ENCODE measurements at places on chromosomes 4 and X.

DNA sequence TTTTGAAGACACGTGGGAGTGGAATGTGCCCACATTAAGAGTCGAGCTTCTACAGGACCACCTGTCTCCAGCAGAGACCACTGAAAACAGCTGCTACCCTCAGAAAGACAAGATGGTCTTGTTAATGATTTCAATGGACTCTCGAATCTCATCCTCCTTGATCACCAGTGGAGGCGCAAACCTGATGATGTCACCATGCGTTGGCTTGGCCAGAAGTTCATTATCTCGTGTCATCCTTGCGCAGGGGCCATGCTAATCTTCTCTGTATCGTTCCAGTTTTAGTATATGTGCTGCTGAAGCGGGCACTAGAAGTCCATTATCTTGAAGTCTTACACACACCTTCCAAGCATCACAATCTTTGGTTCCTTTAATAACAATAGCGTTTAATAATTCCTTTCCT, 23.3 kb downstream of the SPACA5B start:
- no peak for DNase-seq

DNA sequence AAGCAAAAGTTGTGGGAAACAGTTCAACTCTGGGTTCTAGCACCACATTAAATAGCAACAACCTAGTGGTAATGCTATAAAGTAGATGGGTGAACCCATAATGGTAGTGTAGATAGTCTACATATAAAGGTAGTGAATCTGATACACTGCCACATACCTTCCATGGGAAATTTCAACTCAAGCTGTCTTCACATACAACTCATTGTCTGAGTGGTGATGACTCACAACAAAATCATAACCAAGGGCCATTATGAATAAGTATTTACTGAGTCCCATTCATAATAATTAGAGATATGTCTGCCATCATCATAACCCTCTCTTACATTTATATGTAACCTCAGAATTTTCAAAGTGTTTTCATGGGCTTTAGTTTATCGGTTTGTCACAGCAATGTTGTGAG, 34.8 kb downstream of the EGF start:
- DNase-seq, result no peak

GRCh38 chrX:132090403-132091159, 37.2 kb downstream of the FRMD7 start:
- DNase-seq, result no peak

GRCh38 chrX:47564438-47565085, 3.6 kb downstream of the ARAF start:
- no peak for DNase-seq

DNA sequence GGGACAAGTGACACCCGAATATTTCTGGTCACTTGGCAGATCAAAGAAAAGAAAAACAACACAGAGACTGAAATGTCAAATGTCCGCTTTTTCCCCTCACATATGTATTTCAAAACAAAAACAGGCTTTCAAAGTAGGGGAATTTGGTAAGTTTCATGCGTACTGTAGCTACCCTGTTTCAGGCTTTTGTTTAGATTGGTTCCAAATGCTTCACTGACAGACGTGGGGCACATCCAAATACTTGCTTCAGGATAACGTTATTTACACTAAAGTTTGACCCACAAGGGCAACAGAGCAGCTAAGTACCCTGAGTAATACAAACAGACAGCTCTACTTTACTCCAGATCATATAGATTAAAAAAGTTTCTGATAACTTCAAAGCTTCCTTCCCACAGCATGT, 804.5 kb upstream of the POU3F4 start:
- DNase-seq, result no peak

GRCh38 chr4:140635606-140636005, 66.8 kb upstream of the UCP1 start:
- DNase-seq, result no peak

GRCh38 chr4:163201358-163201757, 34.7 kb upstream of the NAF1 start:
- no peak for DNase-seq

DNA sequence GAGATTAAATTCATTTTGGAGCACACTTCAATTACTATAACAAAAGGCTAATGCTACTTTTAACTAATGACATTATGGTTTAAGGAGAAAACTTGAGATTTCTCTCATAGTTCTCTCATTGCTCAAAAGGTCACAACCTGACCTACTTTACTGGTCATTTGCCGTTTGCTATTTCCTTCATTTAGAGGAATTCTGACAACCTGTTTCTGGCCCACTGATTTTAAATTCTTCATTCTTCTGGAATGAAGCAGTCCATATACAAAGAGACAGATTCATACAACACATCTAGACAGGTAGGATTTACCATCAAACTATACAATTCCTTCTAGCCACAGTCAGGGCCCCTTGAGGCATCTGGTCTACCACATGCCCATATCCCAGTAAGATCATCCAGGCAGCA, 14.2 kb downstream of the RNF150 start:
- no peak for DNase-seq

DNA sequence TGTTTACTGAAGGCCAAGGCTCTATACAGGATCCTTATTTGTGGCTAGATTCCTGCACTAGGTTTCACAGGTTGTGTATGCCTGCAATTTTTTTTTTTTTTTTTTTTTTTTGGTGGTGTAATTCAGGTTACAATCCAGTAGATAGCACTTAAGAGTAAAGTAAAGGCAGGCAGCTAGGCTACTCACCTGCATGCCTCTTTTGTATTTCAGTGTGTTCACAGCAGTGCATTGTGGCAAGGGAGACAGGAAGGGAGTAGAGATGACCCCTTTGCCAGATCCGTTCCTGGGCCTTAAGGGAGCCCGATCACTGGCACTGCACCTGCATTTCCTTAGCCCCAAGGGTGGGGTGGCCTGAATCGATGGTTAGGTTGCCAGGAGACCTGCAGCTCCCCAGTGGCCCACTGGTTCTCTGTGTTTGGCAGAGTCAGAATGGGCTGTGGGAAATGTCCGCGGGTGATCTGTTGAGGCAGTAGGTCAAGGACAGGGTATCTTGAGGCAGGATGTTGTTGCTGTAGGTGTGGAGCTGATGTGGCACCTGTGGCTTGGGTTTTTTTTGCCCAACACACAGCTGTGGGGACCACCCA, 374.9 kb upstream of the AADAT start:
- DNase-seq, result no peak

- no peak for DNase-seq
Observed at GRCh38 chrX:108641589-108642272, 94.6 kb downstream of the IRS4 start.
